ENCODE measurements at places on chromosomes 5 and 9.
A peak's percentile ranks its signal among the peaks of the same experiment; 100 is the strongest.

DNA sequence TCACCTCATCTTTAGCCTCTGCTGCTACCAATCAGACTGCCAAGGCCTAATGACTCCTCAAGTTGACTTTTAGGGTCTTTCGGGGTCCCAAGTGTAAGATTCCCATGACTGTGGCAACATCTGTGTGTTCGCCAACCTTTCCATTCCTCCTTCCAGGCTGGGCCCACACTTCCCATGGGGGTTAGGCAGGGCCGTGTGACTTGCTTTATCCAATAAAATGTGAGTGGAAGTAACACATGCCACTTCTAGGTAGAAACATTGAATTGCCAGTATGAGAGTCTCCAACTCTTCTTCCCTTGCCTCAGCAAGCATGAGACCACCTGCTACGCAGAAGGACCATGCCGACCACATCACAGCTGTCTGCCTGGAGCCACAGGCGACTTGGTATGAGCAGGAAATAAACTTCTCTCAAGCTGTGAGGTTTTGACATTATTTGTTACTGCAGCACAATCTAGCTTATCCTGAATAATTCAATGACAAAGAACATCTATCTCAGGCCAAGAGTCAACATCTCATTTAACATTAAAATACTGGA, 190.4 kb upstream of the IER5L start:
- DNase-seq = no peak

DNA sequence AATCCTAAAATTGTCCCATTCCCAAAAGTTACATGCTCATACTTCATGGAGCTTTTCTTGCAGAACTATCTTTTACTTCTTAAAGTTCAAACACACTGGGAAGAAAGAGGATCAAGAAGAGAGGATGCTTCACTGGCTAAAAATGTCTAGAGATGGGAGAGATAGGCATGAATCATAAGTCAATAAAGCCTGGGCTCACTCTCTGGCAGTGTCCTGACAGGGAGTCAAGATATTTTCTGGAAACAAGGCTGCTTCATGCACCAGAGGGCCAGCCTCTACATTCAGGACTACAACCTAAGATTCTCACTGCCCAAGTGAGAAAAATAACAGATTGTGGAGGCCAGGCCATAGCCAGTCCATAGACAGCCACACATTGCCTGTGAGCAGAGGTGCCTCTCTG, 1358.4 kb downstream of the EFNA5 start:
- DNase-seq = no peak

- DNase-seq = no peak
Observed at GRCh38 chr9:128689293-128689774, 312 bp downstream of the SET start.

GRCh38 chr5:86542532-86542931, 75.2 kb upstream of the COX7C start:
- no peak for DNase-seq

DNA sequence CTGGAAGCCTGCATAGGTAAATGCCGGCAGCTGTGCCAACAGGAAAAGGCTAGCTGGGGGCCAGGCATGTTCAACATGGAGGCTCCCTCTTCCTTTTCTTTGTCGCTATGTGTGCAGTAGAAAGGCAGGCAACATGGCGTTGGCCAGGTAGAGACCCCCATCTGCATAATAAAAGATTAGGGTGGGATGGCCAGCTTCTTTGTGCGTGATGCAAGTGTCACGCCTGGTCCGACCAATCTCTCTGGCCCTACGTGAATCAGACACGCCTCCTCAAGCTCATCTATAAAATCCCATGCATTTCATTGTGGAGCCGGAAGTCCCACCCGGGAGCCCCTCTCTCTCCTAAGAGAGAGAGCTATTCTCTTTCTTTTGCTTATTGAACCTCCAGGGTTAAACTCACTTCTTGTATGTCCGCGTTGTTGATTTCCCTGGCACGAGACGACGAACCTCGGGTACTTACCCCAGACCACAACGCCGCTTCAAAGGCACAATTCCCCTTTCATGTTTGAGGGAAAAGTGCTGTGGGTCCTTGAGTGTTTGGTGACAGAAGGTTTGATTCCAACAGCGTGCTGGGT, 25.0 kb upstream of the C5orf47 start:
- no peak for DNase-seq

DNA sequence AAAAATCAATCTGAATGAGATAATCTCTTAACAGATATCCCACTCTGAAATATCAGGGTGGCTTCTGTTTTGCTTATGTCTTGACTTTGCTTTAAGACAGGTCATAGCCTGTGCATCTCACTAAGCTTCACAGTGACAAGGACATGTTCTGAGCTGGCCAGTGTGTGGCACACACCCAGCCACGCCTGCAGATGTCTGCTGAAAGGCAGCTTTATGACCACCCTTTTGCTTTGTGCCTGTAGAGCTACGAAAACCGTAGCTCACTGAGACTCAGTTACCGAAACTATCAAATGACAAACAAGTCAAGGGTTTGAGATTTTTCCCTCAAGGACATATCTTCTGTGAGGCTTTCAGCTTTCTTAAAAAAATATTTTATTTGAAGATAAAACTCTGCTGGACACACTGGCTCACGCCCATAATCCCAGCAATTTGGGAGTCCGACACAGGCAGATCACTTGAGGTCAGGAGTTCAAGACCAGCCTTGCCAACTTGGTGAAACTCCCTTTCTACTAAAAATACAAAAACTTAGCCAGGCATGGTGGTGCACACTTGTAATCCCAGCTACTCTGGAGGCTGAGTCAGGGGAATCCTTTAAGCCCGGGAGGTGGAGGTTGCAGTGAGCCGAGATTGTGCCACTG, 233.2 kb downstream of the SPATA31A1 start:
- DNase-seq = no peak

DNA sequence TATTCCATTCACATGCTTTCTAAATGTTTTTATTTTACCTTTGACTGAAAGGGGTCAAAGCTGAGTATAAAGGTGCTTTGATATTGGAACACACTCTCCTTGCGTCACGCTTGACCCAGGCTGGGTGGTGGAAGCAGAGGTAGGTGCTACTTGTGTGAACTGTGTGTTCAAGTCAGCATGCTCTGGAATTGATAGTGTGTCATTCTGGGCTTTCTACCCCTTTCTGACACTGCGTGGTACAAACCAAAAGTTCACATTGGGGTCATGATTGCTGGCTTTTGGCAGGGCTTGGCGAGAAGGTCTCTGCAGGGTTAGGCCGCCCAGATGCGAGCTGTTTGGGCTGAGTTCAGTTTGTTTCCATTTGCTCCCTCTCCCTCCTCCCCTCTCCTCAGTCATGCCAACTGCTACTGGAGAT, 131.8 kb downstream of the ADAMTSL1 start:
- no peak for DNase-seq

DNA sequence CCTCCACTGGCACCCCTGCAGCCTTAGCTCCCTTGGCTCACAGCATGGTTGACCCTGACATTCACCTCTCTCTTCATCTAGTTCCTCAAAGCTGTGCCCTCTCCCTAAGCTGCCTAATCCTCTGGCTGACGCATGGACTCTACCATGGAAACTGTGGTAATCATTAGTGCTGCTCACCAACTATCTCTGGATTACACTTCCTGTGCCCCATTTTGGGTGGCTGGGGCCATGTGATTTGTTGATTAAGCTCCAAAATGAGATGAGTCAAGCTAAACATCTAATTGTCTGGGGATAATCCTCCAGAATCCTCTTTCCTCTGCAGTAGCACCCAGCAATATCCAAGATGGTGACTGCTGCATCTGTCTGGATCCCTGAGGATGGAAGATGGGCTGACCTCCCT, 264.4 kb downstream of the SH3GL2 start:
- peak; percentile 60 for DNase-seq

GRCh38 chr5:135208903-135209721, 175.1 kb upstream of the PITX1 start:
- no peak for DNase-seq

DNA sequence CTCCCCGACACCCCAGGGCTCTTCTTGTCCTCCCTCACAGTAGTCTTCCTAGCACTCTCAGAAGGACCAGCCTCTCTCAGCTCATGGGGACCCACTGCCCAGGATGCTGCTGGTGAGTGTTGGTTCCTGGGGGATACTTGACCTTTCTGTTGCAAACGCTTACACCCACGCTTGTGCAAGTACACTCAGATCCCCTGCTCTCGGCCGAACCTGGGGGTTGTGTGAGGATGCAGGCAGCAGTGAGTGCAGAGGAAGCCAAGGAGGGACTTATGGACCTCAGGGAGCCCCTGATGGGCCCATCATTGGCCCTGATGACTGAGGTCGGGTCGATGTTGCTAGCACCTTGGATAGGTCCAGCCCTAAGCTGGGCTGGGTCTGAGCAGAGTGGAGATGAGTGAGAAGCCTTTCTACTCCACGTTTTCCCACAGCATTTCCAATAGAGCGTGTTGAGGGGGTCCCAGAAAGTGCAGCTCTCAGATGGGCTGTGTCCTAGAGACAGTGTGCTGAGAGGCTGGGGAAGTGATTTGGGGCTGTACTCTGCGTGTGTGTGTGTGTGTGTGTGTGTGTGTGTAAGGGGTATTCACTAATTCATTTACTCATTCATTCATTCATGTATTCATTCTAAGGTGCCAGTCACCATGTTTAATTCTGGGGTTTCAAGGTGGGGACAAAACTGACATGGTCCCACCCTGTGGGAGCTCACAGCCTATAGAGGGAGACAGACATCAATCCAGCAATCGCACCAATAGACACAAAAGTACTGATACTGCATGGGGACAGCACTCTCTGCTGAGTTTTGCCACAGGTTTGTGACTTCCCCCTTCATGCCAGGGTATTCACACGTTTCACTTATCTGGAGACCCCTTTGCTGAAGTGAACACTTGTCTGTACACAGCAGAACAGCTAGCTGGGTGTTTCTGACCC, 25.2 kb upstream of the PITX1 start:
- no peak for DNase-seq

- no peak for DNase-seq
Observed at GRCh38 chr5:17808566-17808965, 174.3 kb downstream of the TAF11L14 start.

- DNase-seq = no peak
Observed at GRCh38 chr9:31372799-31373587, 1011.5 kb upstream of the ACO1 start.

GRCh38 chr5:68458416-68459021, 243.0 kb downstream of the PIK3R1 start:
- DNase-seq = no peak

- no peak for DNase-seq
Observed at GRCh38 chr5:10387690-10388089, 34.2 kb downstream of the MARCHF6 start.

GRCh38 chr5:143349177-143349576, 54.3 kb downstream of the NR3C1 start:
- DNase-seq = no peak

DNA sequence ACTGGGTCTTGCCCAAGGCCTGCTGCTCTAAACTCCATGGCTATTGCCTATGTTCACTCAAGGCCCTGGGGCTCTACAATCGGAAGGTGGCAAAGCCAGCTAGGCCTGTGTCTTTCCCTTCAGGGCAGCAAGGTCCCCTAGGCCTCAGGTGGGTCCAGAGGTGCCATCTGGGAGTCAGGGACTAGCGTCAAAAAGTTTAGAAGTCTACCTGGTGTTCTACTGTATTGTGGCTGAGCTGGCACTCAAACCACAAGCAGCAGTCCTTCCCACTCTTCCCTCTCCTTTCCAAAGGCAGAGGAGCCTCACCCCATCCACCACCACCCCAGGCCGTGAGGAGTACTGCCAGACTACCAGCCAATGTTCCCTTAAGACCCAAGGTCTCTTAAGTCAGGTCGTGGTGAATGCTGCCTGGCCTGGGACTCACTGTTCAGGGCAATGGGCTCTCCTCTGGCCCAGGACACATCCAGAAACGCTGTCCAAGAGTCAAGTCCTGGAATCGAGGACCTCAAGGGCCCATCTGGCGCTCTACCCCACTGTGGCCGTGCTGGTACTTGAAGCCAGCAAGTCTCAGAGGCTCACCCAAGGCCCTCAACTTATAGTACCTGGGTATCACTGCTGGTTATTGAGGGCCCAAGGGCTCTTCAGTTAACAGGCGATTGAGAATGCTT, 13.0 kb upstream of the SARDH start:
- no peak for DNase-seq

GRCh38 chr5:173984218-173984617, 4.8 kb upstream of the C5orf47 start:
- DNase-seq = no peak

DNA sequence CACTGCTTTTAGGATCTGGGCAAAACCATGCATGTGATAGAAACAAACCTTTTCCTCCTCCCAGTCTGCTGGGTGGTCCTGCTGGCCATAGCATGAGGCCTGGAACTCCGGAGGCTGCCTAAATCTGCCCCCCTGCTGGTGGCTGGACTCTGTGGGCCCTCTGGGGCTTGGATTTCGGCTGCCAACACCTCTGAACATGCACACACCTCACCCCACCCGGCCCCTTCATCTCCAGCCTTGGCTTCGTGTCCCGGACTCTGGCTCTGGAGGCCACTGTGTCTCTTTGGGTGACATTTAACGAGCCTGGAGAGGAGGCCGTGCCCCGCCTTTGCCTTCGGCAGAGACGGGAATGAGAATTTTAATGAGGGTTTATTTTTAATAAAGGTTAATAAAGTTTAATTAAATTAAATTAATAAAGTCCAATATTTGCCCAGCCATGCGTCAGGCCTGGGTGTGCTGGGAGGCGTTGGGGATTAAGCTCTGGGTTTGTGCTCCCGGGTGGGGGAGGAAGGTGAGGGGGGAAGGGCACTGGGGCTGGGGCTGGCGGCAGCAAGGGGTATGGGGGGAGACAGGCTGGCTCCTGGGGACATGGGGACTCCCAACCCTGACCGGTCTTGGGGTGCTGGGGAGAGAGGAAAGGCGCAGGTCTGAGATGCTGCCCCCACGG, 251.8 kb downstream of the PBX3 start:
- no peak for DNase-seq

- DNase-seq = no peak
Observed at GRCh38 chr5:135878156-135878620, 17.5 kb downstream of the IL9 start.

DNA sequence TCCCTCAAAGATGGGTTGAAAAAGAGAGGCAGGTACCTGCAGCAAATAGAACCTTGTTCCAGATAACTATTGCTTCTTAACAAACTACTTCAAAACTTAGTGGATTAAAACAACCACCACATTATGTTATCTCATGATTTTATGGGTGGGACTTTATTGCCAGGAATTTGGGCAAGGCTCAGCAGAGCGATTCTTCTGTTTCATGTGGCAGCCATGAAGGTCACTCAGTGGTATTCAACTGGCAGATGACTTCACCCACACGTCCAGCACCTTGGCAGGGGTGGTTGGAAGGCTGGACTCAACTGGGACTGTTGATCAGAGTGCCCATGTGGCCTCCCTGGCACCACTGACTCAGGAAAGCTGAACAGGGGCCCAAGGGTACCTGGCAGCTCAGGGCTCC, 112.0 kb downstream of the HSD17B3 start:
- DNase-seq = no peak

Measured in D721Med (cell line).